Lung (tissue), 17 donors: ENCODE measurements at places on chromosomes 13 and 19. TPM values are rescaled to one million over a fixed set of nuclear protein-coding genes. Genes with fewer than 3 reads are reported as not detected.

GRCh38 chr13:112725346-112726015 lies 35.6 kb downstream of the ATP11A start:
- DNase-seq = no peak

DNA sequence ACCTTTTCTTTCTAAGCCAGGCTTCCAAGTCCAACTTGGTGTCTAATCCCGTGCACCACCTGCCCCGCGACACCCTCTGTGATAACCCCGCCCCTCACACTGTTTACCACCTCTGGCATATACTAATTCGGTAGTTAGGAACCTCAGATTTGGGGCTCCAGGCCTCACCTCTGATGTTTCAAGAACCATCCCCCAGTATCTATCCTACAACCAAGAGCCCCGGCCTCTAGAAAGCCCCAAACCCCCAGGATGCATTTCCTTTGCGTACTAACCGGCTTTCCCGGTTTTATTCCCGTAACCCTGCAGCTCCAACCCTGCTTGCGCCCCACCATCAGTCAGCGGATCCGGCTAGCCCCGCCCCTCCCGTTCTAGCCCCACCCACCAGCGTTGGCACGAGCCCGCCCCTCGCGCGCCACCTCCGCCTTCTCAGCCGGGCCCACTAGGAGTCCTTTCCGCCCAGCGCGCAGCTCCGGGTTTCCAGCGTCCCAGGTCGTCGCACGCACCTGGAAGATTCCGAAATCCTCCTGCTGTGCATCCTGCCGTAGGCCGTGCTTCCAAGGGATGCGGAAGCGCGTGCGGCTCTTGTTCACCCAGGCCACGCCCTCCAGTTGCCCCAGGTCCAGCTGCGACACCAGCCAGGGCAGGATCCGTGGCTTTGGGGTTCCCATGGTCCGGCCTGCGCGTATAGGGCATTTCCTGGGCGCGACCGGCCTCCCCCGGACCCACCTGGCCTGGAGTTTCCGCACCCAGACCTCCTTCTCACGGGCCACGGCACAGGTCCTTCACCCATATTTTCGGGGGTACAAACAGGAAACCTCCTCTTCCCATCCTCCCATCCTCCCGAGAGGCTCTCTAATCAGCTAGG lies 1.3 kb downstream of the IRF3 start:
- peak; percentile 90 for DNase-seq

- no peak for DNase-seq
Measured at GRCh38 chr13:48370815-48371214, 42.1 kb downstream of the LPAR6 start.

DNA sequence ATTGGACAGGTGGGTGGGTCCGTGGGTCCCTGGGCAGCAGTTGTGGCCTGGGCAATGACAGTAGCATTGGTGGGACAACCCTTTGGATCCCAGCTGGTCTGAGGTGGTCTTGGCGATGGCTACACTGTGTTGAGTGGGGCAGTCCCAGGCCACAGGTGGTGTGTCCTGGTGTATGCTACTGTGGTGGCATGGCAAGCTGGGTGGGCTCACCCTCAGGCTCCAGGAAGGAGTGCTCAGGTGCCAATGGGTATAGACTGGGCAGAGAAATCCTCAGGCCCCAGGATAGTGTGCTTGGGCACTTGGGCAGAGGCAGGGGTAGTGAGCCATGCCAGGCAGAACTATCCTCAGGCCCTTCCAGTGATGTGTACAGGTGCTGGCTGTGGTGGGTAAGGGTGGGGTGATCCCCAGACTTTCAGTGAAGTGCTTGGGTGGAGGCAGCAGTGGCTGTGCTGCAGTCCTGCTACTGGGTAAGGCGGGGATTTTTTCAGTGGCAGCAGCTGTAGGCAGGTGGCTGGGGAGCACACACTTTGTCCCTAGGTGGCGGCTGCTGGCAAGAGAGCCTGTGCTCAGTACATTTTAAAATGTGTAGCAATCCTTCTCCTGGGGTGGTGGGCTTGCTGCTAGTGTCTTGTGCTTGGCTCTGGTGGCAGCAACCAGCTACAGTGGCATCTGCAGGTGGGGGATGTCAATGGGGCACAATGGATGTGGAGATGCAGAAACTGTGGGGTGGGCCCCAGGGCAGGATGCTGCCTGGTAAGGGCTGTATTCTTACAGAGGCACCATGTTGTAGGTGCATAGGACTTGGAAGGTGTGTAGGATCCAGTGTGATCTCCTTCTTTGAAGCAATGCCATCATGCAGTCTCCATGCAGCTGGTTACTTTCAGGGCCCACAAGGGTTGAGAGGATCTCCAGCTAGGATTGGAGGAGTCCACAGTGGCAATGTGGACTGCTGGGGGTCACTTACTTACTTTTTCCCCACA lies 64.9 kb downstream of the DNAJC3 start:
- DNase-seq = no peak

Gene CDK8
- total RNA-seq = 9.8 TPM

Gene C3
- 1,612 TPM for total RNA-seq

Gene FARP1
- 102 TPM for total RNA-seq
